Stimulated activated CD8-positive, alpha-beta memory T cell treated with anti-CD3 and anti-CD28 coated beads, Interleukin-4, amount 100 ng/mL, for 1 hour (primary cell): ENCODE measurements at places on chromosomes 12 and 14.

DNA sequence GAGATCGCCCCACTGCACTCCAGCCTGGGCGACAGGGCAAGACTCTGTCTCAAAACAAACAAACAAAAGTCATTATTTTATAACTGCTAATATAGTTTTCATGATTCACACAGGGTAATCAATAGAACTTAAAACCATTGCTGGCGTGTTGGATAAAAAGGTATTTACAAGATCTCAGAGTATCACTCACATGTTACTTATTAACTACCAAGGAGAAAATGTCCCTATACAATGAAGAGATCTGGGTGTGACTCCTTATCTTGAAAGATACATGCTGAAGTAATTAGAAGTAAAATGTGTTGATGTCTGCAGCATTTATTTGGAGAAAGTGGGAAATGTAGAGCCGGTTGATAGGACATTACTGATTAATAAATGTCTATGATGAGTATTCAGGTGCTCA lies 57.3 kb upstream of the PIK3C2G start:
- no peak for DNase-seq

DNA sequence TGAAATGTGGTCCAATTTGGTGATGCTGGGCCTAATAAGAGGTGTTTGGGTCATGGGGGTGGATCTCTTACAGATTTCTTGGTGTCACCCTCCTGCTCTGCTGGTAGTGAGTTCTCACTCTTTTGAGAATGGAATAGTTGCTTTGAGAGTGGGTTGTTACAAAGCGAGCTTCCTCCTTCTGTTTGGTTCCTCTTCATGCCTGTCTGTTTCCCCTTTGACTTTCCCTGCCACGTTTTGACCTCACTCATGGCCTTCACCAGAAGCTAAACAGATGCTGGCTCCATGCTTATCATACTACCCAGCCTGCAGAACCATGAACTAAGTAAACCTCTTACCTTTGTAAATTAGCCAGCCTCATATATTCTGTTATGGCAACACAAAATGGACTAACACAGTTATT lies 57.7 kb upstream of the LDHB start:
- DNase-seq: no peak

GRCh38 chr14:76779221-76780057 lies 18.2 kb downstream of the VASH1 start:
- no peak for DNase-seq

DNA sequence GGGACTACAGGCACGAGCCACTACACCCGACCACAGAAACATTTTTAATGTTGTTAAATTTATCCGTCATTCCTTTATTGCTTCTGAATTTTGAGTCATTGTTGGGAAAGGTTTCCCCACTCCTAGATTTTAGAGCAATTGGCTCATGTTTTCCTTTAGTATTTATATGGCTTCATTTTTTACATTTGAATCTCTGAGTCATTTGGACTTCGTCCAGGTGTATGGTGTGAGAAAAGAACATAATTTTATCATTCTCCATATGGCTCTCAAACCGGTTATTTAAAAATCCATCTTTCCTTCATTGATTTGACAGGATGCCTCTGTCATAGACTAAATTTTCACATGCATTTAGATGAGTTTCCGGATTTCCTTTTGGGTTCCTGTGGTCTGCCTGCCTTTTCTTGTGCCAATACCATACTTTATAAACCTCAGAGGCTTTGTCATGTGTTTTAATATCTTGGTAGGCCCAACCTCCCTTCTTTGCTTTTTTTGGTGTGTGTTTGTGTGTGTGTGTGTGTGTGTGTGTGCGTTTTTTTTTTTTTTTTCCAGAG lies 30.9 kb downstream of the LRTM2 start:
- DNase-seq: no peak

- DNase-seq: no peak
Observed at GRCh38 chr12:121748571-121749265, 36.2 kb downstream of the TMEM120B start.

GRCh38 chr14:70882776-70883492 lies 24.3 kb upstream of the PCNX1 start:
- no peak for DNase-seq

- DNase-seq: no peak
Observed at GRCh38 chr12:57131896-57132744, 3.8 kb downstream of the LRP1 start.
